ENCODE measurements at places on chromosomes 11 and 22.

DNA sequence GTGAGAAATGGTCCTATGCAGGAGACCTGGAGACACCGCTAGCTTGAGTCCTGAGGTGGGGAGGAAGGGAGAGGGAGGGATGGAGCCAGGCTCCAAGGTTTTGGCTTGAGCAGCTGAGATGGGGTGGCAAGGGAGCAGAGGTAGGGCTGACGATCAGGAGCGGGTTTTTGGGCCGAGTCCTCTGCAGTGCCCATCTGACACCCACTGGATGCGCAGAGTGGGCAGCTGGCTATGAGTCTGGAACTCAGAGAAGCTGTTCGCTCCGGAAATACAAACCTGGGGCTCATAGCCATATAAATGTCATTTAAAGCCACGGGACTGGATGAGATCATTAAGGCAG, 453 bp upstream of the MAFF start:
- DNase-seq, result no peak

DNA sequence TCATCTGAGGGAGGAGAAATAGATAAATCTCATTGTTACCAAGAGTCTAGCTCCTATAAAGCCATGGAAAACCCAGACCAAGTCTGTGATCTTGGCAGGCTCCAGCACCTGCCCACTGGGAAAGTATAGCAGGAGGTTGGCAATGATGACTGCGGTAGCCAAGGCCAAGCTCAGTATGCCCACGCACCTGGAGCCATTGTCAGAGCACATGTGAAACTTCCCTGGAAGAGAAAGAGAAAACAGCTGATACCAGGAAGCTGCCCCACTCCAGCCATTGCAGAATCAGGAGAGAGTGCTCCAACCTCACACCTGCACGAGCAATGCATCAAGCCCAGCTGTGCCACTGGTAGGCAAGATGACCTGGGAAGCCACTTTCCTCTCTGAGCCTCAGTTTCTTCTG, 62.2 kb upstream of the HEPHL1 start:
- no peak for DNase-seq

DNA sequence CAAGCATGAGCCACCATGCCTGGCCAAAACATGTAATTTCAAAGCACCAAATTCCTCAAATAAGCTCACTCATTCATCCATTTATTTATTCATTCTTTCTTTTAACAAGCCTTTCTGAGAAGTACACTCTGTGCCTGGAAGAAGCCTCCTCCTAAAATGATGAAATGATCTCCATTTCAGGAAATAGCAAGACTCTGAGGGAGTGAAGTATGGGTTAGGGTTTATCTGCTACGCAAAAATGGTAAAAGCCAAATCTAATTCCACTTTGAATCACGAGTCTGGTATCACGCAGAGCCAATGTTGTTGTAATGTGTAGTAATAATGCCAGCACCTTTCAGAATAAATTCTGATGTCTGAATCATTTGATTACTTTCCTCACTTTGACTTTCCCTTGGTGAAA, 1041.8 kb downstream of the LRRC4C start:
- DNase-seq, result no peak

DNA sequence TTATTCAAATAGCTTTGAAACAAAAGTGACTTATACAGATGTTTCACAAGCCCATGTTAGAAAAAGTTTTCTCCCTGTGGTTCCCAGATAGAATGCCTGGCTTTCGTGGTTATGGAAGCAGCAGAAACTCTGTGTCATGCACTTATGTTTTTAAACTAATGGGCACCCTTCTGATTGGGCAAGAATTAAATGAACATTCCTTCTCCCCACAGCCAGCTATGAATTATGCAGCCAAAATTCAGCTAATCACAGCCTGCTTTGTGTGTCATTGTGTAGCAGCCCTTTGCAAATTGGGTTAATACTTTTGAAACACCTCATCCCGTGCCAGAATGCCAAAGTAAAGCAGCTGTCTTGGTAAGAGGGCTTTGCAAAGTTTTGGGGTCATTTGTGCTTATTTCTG, 46.9 kb downstream of the PANX1 start:
- no peak for DNase-seq

GRCh38 chr22:30561402-30562189, 12.9 kb downstream of the GAL3ST1 start:
- no peak for DNase-seq

DNA sequence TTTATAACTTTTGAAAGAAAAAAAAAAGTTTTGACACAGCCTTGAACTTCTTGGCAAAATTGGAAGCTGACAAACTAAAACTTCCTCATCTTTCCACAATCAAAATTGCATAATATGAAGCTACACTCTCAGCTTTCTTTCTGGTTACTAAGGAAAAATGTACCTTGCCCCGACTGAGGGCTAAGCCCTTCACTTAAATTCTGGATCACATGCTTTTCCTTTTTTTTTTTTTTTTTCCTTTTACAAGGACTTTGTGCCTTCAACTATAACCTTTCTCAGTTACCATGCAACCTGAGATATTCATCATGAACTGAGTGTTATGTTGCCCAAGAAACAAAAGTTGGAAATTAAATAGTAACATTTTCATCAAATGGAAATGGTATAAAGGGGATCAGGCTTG, 188.5 kb upstream of the CARD18 start:
- no peak for DNase-seq

DNA sequence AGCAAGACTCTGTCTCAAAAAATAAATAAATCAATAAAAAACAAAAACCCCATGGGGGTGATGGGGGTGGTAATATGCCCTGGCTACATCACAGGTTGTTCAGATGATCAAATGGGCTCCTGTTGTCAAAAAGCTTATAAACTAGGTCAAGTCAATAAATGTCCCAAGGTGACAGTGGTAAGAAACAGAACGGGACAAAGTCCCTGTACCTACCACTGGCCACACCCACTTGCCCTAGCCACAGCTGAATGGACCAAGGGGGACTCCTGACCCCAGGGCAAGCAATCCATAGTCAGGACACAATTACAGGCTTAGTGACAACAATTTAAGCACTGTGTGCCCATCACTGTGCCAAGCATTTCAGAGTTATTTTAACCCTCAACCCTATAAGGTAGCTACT, 6.0 kb downstream of the NAGA start:
- no peak for DNase-seq

DNA sequence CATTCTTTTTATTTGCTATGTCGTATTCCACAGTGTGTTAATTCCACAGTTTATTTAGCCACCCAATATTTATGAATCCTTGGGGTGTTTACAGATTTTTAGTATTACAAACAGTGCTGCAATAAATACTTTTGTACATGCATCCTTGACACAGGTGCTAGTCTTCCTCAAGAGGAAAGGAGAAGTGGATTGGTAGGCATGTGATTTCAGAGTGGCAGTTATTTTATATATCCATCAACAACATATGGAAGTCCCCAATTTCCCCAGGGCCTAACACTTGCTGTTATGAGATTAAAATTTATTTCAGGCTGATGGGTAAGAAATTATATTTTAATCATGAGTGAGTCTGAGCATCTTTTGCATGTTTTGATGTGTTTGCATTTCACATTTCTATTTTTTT, 17.9 kb downstream of the TRIM44 start:
- no peak for DNase-seq

DNA sequence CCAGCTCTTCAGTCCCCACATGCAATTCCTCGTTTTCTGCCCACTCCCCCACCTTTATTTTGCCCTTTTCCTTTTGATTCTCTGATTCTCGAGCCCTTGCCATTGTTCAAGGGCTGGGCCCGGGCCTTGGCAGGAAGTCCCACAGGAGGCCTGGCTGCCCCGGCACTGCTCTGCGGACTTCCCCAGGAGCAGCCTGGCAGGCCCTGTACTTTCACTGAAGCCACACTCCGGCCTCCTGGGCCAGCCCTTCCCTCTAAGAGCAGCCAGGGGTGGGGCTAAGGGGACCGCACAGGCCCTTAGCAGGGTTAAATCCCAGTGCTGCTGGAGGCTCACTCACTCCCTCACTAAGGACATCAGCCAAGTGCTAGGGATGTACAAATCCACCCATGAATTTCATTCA, 4.1 kb downstream of the LRRC32 start:
- DNase-seq, result no peak

GRCh38 chr11:77495526-77495925, 21.6 kb upstream of the PAK1 start:
- DNase-seq, result no peak

- no peak for DNase-seq
Measured at GRCh38 chr22:42160830-42161696, 30.5 kb upstream of the CYP2D6 start.

- no peak for DNase-seq
Measured at GRCh38 chr11:57430952-57431351, 4.0 kb upstream of the SLC43A3 start.

GRCh38 chr11:69778373-69778772, 3.2 kb upstream of the FGF4 start:
- no peak for DNase-seq

DNA sequence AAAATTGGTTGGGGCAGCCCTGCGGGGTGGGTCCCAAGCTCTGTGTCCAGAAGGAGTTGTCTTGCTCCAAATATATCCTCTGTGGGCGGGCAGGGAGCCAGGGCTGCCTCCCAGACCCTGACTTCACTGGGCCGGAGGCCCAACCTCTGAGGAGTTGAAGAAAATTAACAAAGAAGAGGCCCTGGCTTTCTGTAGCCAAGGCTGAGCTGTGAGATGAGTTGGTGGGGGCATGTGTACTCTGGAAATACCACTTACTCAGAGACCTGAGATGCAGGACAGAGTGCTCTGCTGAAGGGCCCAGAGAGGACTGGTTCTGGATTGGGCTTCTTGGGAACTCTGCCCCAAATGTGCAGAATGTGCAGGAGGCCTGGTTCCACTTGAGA, 96.3 kb downstream of the SWAP70 start:
- DNase-seq, result no peak

DNA sequence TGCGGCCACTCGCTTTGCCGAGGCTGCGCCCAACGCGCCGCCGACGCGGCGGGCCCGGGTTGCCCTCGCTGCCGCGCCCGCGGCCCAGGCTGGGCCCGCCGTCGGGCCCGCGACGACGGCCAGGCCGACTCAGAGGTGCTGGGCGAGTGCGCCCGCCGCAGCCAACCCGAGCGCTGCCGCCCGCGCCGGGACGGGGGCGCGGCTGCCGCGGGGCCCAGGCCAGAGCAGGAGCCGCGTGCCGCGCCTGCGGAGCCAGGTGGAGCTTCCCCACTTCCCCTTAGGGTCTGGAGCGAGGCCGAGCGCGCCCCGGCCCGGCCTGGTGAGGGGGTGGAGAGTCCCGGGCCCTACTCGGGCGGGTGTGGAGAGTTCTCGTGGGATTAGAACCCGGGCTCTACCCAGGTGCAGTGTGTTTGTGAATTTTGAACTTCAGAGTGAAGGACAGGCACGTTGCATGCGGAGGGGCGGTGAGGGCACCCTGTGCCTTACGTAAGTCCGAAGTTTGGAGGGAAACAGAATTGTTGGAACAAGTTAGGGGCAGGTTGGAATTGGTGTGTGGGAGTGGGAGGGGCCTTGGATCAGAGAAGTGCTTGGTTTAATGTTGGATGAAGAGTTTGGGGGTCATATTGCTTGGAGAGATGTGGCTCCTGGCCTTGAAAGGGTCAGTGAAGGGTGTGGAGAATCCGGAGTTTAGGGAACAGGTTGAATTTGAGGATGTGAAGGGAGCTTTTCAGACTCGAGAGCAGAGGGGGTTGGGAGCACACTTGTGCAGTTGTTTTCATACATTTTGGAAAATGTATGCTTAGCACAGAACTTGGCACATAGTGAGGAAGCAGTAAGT, 697 bp downstream of the RNF169 start:
- peak; percentile 14 for DNase-seq

DNA sequence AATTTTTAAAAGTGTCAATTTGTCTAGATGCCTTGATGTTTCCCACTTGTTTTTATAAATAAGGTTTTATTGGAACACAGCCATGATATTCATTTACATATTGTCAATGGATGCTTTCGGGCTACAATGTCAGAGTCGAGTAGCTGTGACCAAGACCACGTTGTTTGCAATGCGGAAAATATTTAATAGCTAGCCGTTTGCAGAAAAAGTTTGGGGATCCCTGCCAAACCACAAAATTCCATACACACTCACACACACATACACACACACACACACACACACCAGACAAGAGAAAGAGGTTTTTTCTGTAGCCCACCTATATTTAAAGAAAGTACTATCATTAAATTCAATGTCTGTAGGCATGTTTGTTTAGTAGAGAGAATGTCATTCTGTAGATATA, 58.3 kb downstream of the TYR start:
- no peak for DNase-seq

GRCh38 chr11:304915-305843, 2.4 kb upstream of the IFITM2 start:
- DNase-seq, result no peak

DNA sequence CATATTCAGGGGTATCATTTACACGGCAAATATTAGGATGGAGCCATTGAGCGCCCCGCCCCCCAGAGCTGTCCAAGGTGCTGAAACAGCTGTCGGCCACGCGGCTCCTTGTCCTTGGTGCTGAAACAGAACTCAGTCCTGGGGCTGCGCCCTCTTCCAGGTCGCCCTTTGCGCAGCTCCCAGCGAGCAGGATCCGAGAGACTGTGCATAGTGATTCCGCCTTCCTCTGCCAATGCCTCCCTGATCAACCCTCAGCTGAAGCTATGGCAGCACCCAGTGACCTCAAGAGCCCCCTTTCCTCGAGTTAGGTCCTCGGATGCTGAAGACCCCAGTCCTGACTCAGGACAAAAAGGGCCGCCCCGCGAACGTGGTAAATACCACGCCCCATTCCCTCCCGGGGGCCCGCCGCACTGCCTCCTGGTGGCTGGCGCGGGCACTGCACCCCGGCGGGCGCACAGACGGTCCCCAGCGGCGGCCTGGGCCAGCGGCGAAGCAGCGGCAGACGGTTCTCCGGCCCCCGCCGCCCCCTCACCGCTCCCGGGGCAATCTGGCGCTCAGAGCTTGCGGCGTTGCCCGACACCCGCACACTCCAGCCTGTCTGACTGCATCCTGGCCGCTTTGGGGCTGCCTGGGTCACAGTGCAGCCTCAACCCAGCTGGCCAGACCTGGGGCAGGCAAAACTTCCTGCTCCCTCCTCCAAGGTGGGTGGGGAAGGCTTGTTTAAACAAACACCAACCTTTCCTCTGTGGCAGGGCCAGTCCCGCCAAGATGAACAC, 13.4 kb downstream of the SYT7 start:
- peak; percentile 53 for DNase-seq

DNA sequence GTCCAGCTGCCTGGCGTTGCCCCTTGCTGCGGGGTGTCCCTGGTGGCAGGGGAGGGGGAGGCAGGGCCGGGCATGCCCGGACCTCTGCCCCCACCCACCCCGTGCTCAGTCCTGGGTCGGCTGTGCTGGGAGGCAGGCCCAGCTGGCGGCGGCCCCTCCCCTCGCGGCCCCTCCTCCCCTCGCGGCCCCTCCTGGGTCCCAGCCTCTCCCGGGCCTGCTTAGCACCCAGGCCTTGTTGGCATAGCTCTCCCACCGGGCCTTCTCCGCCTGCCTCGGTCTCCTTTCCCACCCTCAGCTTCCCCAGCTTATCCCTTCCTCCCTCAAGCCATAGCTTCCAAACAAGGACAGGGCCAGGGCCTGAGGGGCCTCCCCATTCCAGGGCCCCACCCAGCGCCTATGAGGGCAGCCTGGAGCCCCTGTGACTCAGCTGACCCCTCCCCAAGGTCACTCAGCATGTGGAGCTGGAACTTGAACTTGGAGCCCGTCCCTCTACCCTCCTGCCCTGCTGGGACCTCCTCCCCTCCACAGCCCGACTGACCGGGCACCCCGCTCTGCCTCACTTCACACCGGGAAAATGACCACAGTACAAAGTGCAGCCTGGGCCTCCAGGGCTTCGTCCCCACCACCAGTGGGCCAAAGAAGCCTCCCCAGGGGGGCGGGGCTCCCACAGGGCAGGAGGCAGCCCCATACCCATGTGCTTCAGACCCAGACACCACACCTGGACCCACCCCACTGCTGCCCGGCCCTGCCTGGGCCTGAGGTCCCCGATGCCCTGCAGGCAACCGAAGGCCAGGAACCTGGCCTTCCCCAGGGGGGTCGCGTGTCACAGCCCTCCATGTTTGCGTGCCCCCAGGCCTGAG, 1.2 kb downstream of the EPS8L2 start:
- no peak for DNase-seq
